Cortex of kidney (tissue), 1 donor: ENCODE measurements at places on chromosomes 12 and 14.

- DNase-seq: no peak
Measured at GRCh38 chr12:129202109-129202814, 349.0 kb downstream of the GLT1D1 start.

DNA sequence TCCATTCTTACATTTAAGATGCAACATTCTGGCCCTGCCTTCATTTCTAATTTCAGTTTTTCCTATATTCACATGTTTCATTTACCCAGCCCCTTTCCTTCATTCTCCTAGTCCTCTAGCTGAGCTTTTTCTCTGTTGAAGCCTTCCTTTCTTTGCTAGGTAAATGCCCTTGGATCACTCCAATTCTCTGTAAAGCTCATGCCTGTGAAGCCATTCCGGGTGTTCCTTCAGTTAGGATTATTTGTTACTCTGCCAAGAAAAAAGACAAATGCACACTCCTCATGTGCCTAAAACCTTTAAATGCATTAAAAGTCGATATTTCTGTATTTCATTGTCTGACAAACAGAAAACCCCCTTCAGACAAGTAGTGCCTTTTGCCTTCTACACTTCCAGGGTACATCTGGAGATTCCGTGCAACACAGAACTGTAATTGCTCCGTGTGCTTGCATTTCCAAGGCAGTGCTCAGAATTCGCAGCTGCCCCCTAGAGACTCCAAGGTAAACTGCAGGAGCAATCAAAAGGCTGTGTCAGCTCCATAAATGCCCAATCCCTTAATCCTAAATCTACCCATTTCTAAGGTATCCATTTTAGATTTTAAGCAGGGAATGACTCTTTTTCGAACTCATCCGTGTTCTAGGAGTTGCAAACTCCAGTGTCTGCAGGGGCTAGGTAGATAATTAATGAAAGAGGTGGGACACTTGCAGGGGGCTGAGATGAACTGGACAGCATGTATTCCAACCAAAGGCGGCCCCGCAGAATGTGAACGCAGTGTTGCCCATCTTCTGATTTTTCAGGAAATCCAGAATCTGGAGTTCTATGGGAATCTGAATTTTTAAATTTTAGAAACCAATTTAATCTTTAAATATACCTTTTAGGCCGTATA is 320.2 kb downstream of the GRIN2B start:
- DNase-seq: no peak

GRCh38 chr12:45431126-45431525 is 215.2 kb downstream of the ANO6 start:
- DNase-seq: no peak

DNA sequence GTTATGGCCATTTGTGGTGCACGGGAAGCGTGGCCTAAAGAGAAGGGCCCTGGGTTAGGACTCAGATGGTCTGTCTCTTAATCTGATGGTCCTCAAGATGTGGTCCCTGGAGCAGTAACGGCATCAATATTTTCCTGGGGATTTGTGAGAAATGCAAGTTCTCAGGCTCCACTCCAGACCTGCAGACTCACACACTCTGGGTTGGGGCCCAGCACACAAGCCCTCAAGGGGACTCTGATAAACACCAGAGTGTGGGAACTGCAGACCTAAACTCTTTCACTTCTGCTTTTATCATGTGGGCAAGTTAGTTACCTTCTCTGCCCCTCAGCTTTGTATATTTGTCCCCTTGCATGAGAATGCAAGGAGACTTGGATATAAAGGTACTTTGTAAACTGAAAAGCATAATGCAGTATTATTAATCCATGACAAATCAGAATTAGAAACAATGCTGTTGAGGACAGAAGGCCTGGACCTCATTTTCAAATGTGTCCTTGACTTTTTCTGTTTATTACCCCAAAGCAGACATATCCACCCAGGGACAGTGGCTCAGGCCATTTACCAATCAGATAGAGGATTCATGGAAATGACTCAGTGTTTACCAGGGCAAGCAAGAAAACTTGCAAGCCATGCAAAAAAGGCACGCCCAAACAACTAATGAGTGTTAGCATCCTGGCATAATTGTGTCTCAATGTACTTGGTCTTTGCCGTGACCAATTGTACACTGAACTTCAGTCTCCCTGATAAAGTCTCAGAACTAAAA is 157.0 kb downstream of the ASCL1 start:
- DNase-seq: no peak

DNA sequence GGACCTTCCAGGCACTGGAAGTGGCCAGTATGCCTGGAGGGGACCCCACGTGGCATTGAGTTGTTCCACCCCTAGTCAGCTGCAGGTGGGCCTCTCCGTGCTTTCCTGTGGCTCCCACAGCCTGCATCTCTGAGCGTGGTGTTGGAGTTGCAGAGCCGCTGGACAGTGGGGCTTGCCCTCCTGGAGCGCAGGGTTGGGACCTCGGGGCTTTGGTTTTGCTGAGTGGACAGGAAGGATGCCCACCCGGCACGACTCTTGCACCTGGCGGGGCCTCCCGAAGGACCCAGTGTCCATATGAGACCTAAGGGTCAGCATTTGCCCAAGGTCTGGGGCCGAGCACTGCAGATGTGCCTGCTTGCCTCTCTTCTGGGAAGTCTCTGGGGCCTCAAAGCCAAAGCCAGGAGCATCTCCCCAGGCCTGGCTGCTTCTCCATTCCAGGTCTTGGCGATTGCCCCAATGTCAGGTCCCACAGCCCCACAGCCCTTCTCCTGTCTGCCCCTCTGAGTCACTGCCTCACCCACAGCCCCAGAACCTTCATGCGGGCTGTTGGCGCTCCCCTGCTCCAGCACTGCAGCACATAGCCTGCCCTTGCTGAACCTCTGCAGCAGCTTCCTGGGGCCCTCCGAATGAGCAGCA is 1.5 kb downstream of the PACS2 start:
- no peak for DNase-seq

DNA sequence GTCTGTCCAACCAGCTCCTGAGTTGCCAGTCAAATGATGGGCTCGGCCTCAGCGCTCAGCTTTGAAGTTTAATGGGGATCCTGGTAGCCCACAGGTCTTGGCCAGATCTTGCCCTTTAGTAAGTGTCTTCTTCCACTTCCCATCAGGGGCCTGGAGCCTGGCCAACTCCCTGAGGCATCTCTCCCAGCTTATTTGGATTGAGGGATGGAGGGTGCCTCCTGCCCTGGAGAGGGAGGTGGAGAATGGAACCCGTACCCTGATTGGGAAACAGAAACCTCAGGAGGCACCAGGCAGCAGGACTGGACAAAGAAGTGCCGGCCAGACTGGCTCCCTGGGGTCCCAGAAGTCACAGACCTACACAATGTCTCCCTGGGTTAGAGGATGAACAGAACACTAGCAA is 40.5 kb upstream of the LTBP2 start:
- no peak for DNase-seq

- DNase-seq: no peak
Measured at GRCh38 chr12:122474324-122474716, 26.4 kb downstream of the ZCCHC8 start.

GRCh38 chr14:50388256-50388931 is 8.3 kb downstream of the CDKL1 start:
- no peak for DNase-seq

DNA sequence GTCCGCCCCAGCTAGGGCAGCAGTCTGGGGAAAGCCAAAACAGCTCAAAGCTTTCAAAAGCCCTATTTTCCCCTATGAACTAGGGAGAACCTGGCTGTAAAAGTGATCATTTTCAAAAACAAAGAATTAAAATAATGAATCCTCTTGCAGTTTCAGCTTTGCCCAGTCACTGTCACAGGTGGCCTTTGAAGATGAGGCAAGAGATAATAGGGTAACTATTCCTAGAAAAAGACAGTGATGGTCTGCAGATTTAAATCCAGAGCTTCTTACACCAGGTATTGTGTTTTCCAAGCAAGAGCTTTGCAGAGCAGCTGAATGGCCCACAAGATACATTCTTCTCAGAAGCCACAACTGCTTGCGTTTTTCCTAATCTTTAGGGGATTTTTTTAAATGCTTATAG is 80.2 kb upstream of the NUDT4 start:
- DNase-seq: no peak

DNA sequence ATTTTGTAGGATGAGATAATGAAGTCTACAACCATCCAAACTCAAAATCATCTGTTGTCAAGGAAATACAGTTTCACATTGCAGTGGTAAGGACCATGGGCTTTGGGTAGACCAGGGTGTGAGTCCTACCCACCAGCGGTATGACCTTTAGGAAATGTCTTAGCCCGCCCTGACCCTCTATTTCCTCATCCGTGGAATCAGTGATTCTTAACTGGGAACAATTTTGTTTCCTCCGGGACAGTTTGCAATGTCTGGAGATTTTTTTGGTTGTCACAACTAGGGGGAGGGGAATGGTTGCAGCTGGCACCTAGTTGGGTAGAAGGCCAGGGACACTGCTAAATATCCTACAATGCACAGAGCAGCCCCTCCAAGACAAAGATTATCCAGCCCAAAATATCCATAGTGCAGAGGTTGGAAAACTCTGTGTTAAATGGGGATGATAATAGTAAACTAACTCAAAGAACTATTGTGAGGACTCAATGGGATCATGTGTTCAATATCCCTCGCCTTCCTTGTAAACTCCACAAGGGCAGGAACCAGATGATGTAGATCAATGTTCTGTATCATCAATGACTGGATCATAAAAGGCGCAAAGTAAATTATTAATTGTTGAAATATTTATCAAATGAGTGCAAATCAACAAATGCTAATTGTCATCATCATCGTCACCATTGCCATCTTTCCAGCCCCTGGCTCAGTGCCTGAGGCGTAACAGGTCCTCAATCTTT is 15.7 kb upstream of the IFT81 start:
- no peak for DNase-seq
